ENCODE measurements at places on chromosomes 5 and 9. TPM values are rescaled to one million over a fixed set of nuclear protein-coding genes. Genes with fewer than 3 reads are reported as not detected.

DNA sequence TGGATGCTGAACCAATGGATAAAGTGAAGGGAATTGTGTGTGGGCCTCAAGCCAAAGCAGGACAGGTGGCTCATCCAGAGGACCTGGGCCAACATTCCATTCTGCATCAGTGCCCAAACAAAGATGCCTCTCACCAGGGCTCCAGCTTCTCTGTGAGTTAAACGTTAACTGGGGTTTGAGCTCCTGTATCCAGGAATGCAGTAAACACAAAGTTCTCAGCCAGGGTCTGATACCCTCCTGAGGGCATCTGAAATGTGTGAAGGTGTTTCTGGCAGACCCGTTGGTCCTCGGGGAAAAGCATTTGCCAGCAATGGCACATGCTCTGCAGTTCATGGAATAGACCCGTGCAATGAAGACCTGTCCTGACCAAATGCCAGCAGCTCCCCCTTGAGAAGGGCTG lies 33.9 kb upstream of the AOPEP start:
- no peak for ATAC-seq

URM1 gene
- 83.5 TPM for total RNA-seq

- ATAC-seq, result peak; percentile 18
Measured at GRCh38 chr5:115842089-115842935, 577 bp downstream of the AP3S1 start.

DNA sequence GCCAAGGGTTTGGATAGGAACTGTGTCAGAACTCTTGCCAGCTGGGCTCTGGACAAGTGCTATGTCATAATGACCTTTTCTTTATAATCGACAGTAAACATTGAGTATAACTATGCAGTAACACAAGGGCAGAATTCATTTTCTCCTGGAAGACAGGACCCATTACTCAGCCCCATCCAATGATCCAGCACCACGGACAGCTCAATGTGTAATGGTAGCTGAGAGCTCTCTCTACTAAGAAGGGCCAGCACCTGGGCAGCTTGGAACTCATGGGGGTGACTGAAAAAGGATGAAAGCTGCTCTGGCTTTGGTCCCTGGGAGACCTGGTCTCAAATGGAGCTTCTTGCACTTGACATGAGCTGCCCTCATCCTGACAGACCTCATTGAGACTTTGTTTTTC lies 347.8 kb downstream of the TRIM32 start:
- ATAC-seq, result no peak

- ATAC-seq, result no peak
Measured at GRCh38 chr5:43889233-43889632, 286.3 kb downstream of the NNT start.

BTNL3 gene
- not detected for total RNA-seq

DNA sequence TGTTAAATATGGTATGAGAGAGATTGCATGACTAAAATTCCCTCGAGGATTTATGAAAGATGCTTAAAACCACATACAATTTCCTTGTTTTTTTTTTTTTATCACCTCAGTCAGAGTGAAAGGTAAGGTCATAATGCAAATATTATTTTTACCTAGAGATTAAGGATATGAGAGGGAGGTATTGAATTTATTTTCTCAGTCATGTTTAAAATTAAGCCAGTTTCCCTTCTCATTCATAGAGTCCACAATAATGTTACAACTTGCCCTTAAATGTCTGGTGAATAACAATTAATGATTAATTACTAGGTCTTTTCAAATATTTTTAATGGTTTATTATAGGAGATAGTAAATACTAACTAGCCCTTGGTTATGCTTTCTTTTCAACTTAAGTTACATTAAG lies 144.9 kb upstream of the HAPLN1 start:
- no peak for ATAC-seq

SPATA31C1 gene
- total RNA-seq, result 0.08 TPM

GRCh38 chr9:77943057-77943456 lies 88.6 kb downstream of the GNAQ start:
- no peak for ATAC-seq

FBXL7 gene
- not detected for total RNA-seq

GRCh38 chr9:108300306-108301287 lies 555.2 kb downstream of the ACTL7B start:
- no peak for ATAC-seq

All from activated T-helper 17 cell treated with anti-CD3 and anti-CD28 coated beads, Interleukin-2, amount 50 U/mL, for 72 hours (primary cell).